Hematopoietic multipotent progenitor cell (in vitro differentiated cells): ENCODE measurements at places on chromosomes 16 and 17. TPM values are rescaled to one million over a fixed set of nuclear protein-coding genes. Genes with fewer than 3 reads are reported as not detected.

Gene CD300LF
- total RNA-seq: 25.3 TPM

GRCh38 chr17:74964988-74965622 is 7.5 kb downstream of the HID1 start:
- DNase-seq: no peak

Gene TBX21
- 0.27 TPM for total RNA-seq

GRCh38 chr16:75943705-75944514 is 217.6 kb upstream of the CPHXL start:
- DNase-seq: no peak

DNA sequence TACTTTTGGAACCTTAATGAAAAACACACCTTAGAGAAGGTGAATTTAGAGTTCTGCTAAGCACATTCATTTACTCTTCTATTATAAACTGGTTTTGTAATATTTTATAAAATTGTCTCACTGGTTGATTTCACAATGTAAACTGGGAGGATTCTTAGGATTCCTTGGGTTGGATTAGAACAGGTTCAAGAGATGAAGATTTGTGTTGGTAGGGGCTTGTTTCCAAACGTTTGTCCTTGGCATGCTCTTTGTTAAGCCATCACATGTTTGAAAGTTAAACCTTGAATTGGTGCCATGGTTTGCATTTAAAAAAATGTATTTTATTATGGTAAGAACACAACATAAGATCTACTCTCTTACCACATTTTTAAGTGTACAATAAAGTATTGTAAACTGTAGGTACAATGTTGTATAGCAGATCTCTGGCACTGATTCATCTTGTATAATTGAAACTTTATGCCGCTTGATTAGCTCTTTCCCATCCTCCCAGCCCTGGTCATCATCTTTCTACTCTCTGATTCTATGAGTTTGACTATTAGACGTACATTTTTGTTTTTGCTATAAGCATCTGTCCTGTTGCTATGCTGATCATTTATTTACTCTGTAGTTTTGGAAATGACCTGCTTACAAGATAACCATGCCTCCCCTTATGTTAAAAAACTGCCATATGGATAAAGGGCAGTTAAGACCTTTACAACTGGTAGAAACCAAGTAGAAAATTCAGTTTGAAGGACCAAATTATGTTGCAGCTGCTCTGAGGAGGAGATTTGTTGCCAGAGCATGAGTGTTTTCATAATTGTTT is 9.6 kb downstream of the FTO start:
- no peak for DNase-seq

DNA sequence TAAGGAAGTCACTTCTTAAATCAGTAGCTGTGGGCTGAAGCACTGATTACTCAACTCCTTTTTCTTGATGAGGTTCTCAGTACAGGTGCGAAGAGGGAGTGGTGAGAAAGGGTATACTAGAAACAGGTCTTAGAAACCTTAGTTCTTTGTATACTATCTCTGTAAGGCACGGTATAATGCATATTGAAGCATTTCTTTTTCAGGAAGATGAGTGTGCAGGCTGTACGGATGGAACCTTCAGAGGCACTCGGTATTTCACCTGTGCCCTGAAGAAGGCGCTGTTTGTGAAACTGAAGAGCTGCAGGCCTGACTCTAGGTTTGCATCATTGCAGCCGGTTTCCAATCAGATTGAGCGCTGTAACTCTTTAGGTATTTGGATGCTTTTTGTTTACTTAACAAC is 39.2 kb downstream of the CYLD start:
- no peak for DNase-seq

DNA sequence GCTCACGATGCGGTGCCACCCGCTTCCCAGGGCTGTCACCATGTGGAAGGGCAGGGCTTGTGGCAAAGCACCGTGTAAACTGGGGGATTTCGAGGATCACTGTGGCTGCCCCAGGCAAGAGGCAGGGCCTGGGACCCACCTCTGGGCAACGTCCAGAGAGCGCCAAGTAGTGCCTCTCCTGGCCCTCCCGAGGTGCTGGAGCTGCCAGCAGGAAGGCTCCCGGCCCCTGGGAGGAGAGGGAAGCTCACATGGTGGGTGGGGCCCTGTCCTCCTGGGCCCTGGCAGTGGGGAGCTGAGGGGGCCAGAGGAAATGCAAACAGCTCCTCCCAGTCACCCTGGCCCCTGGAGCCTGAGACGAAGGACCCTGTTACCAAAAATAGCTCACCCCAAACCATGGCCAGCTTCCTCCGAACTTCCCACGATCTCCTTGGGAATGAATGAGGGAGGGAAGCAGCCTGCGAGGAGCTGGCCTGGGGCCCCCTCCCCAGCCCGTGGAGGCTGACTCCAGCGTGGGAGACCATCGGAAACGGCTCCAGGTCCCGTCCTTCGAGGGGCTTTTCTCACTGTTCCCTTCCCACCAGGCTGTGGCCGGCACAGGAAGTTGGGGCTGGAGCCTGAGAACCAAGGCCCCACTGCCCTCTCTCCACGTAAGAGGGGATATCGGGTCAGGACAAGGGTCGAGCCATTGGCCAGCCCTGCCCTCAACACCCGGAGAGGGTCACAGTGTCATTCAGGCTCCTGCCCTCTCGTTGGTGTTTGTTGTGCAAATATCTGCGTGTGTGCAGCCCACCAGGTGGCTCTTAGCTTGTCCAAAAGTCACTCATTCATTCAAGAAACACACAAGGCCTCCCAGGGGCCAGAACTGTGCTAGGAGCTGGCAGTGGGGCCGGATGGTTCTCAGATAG is 17.7 kb downstream of the VASN start:
- no peak for DNase-seq

Gene HOXB2
- total RNA-seq: 10.8 TPM

GRCh38 chr16:70604407-70605282 is 41.7 kb upstream of the IL34 start:
- DNase-seq: no peak
